ENCODE measurements at places on chromosomes 13 and 19. TPM values are rescaled to one million over a fixed set of nuclear protein-coding genes. Genes with fewer than 3 reads are reported as not detected.

The NAPA gene
- polyA plus RNA-seq: 109 TPM

The ZNF154 gene
- polyA plus RNA-seq: 2.8 TPM

The RXFP2 gene
- polyA plus RNA-seq: not detected

The CGB8 gene
- not detected for polyA plus RNA-seq

The CEACAM21 gene
- not detected for polyA plus RNA-seq

The TRAPPC5 gene
- polyA plus RNA-seq: 27.7 TPM

The DMKN gene
- 238 TPM for polyA plus RNA-seq

The ZNF112 gene
- 4.6 TPM for polyA plus RNA-seq

The C1QTNF9B gene
- polyA plus RNA-seq: not detected

The TRIM13 gene
- 17.2 TPM for polyA plus RNA-seq

The TSKS gene
- 1.3 TPM for polyA plus RNA-seq

The ANKRD24 gene
- polyA plus RNA-seq: 0.02 TPM

The EBI3 gene
- 0.05 TPM for polyA plus RNA-seq

The MAG gene
- polyA plus RNA-seq: not detected

The MEX3D gene
- polyA plus RNA-seq: 5.9 TPM

The NFILZ gene
- not detected for polyA plus RNA-seq

The ZNF615 gene
- polyA plus RNA-seq: 3.9 TPM

The ZNF780B gene
- polyA plus RNA-seq: 5.3 TPM

The CEACAM4 gene
- not detected for polyA plus RNA-seq

The CRB3 gene
- polyA plus RNA-seq: 6.1 TPM

The SLC25A42 gene
- 1.2 TPM for polyA plus RNA-seq

The NLRP5 gene
- not detected for polyA plus RNA-seq

The SNRPA gene
- 93.4 TPM for polyA plus RNA-seq

The ZNF723 gene
- polyA plus RNA-seq: not detected

The ANO8 gene
- polyA plus RNA-seq: 1.1 TPM

The ZNF324 gene
- 5.0 TPM for polyA plus RNA-seq

The KCNRG gene
- 0.90 TPM for polyA plus RNA-seq

The GSX1 gene
- not detected for polyA plus RNA-seq

The ZNF223 gene
- 4.0 TPM for polyA plus RNA-seq

The PROZ gene
- polyA plus RNA-seq: not detected

The KCTD4 gene
- polyA plus RNA-seq: 0.28 TPM

The NDUFB7 gene
- 146 TPM for polyA plus RNA-seq

The ZNF556 gene
- polyA plus RNA-seq: 0.01 TPM

The RAD23A gene
- 20.3 TPM for polyA plus RNA-seq

The FUT1 gene
- 5.3 TPM for polyA plus RNA-seq

The TBXA2R gene
- not detected for polyA plus RNA-seq

The MYO1F gene
- 0.08 TPM for polyA plus RNA-seq

The C5AR1 gene
- 0.15 TPM for polyA plus RNA-seq

The NCAN gene
- not detected for polyA plus RNA-seq

The FPR3 gene
- not detected for polyA plus RNA-seq

The CAPN12 gene
- 6.0 TPM for polyA plus RNA-seq

The AP1M2 gene
- 109 TPM for polyA plus RNA-seq

The WASF3 gene
- polyA plus RNA-seq: 4.6 TPM

The HRC gene
- 0.08 TPM for polyA plus RNA-seq

The ZNF699 gene
- polyA plus RNA-seq: 3.7 TPM

The LENG8 gene
- 75.6 TPM for polyA plus RNA-seq

The STAP2 gene
- 53.8 TPM for polyA plus RNA-seq

The GARIN5A gene
- 0.37 TPM for polyA plus RNA-seq

The MBD3L5 gene
- not detected for polyA plus RNA-seq

The TEX29 gene
- not detected for polyA plus RNA-seq

The VN1R2 gene
- polyA plus RNA-seq: not detected

The CASP14 gene
- 122 TPM for polyA plus RNA-seq

The CAMSAP3 gene
- 6.1 TPM for polyA plus RNA-seq

The RCBTB1 gene
- 23.5 TPM for polyA plus RNA-seq
